ENCODE measurements at places on chromosomes 12 and 14.

DNA sequence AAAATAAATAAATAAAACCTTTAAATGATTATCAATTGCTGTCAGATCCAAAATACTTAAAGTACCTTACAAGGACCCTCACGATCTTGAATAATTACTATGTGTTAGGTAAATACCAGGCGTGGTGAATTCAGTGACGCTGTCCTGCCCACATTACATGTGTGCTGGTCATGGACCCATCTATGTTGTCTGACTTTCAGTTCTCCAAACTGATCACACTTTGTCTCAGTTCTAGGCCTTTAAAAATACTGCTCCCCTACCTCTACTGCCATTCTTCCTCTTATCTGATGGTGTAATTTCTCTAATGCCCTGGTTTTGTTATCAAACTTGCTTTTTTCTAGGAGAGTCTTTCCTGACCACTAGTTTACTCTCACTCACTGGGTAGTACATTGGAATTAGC is 520.7 kb downstream of the TRHDE start:
- no peak for DNase-seq

DNA sequence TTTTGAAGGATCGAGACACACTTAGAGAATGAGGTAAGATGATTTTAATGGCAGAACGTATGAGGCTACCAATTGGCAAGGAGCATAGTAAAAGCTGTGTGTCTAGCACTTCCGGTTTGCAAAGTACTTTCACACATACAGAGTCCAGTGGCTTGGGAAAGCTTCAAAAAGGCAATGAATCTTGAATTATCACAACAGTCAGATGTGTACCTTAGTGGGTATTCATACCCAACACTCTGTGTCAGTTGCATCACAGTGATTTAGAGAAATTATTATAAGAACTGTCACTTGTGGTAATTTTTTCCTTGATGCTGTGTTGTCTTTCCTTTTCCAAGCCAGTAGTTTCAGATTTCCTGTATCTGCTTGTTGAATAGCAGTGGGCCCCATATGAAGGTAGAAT is 424.1 kb downstream of the PCNX1 start:
- DNase-seq: no peak

DNA sequence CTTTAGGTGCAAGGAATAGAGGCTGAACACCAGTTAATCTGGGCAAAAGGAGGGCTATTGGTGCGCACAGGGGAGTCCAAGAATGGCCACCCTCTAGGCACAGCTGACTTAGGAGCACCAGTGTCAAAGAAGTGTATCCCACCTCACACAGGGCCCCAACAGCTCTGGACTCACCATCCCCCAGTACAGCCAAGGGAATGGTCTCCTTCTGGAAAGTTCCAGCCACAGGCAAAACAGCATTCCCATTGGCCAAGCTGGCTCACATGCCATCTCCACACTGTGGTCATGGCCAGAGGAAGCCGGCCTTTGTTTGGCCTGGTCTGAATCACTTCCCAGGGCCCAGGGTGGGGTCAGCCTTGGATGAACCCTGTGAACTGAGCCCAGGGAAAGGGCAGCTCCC is 120.1 kb downstream of the DICER1 start:
- peak; percentile 10 for DNase-seq

- no peak for DNase-seq
These were observed 7.9 kb upstream of the TINF2 start for GRCh38 chr14:24250354-24250753.

- peak; percentile 68 for DNase-seq
These were observed 28.5 kb downstream of the TMCC3 start for GRCh38 chr12:94621662-94622359.
